Activated CD4-positive, alpha-beta T cell treated with anti-CD3 and anti-CD28 coated beads, Interleukin-2, amount 10 ng/mL, durations not matched to agents 7 days and 5 days (primary cell): ENCODE measurements at places on chromosomes 16 and 17.

- no peak for DNase-seq
These were observed 18.1 kb downstream of the KCNJ2 start for GRCh38 chr17:70187383-70187782.

GRCh38 chr16:56851671-56852400 is 13.2 kb upstream of the SLC12A3 start:
- no peak for DNase-seq

DNA sequence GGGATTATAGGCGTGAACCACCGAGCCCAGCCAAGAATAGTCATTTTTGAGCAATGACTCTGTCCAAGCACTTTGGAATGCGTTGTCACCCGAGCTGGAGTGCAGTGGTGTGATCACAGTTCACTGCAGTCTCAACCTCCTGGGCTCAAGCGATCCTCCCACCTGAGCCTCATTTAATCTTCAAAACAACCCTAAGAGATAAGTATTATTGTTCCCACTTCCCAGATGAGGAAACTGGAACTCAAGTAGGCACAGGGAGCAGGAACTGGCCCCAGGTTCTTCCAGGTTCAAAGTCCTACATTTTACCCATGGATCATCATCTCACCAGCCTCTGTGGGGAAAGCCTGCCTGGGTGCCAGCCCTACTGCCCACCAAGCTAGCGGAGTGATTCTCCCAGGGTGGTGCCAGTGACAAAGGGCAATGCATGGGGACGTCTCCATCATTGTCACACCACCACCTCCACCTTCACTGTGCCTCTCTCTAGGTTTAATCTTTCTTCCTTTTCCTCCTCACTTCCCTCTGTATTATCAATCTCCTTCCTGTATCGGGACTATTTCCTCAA is 11.3 kb upstream of the RNF157 start:
- no peak for DNase-seq

GRCh38 chr16:66147291-66147690 is 219.2 kb upstream of the CDH5 start:
- no peak for DNase-seq

- DNase-seq = no peak
These were observed 80.7 kb upstream of the SDK2 start for GRCh38 chr17:73724990-73725389.

- no peak for DNase-seq
These were observed 76.4 kb downstream of the GPR139 start for GRCh38 chr16:19997264-19997663.

DNA sequence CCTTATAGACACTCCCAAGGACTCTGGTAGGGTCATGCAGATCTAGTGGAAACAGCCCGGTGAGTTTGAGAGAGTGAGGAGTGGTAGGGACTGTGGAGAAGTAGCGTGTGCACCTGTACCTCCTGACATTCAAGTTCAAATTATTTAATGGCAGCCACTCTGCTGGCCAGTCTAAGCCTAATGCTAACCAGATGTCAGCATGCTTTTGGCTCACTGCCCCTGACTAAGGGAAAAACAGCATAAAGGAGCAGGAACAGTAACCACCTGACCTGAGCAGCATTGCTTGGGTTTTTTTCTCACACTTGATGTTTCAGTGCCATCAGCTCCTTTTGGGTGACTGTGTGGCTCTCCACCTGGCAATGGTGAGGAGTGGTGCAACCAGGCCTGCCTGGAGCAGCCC is 23.8 kb upstream of the SLC12A3 start:
- no peak for DNase-seq

- DNase-seq = peak; percentile 25
These were observed at the start of gene HYDIN for GRCh38 chr16:71230122-71230845. Gene HYDIN, minus strand, starts transcription at chr16:71230722. Its CDS starts 43,827 bp downstream, at chr16:71186895.

DNA sequence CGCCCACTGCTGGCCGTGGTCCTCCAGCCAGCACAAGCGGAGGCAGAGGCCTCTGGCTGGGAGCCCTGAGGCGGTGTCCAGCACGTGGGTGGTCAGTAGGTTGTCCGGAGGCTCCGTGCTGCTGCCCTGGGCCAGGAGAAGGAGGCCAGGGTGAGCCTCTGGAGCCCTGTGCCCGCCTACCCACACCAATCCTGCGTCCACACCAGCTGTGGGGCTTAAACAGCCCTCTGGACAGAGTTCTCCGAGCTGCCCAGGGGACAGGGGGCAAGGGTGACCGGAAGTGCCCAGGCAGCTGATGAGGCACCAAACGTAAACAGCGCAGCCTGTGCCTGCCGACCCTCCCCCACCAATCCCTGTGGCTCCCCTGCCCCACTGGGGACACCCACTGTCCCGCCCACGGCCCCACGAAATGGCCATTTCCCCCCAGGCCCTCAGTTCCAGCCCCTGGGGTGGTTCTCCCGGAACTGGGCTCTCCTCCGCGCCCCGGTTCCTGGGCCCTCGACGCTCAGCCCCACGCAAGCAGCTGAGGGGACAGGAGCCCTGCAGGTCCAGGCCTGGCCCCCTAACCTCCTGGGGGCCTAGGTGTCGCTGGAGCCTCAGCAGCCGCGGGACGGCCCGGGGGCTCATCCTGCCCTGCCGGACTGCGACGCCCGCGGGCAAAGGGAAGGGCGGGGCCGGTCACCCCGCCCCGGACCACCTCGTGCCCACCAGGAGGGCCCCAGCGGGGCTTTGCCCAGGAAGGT is 27.9 kb upstream of the DBNDD1 start:
- DNase-seq = no peak

DNA sequence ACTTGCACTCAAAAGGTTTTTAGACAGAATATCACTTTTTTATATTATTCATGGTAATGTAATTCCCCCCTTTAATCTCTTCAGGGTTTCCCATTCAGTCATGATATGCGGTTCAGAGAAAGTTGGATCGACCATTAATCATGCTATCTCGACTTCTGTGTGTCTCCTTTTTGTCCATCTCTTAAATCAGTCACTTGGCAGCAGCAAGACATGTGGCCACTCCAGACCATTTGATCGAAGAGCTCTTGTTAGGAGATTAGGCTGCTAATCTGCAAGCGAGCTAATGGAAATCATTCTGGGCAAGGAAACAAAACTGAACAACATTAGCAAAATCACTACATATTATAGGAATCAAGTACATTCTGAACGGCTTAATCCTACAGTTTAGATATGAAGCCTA is 449.9 kb downstream of the WWOX start:
- no peak for DNase-seq

DNA sequence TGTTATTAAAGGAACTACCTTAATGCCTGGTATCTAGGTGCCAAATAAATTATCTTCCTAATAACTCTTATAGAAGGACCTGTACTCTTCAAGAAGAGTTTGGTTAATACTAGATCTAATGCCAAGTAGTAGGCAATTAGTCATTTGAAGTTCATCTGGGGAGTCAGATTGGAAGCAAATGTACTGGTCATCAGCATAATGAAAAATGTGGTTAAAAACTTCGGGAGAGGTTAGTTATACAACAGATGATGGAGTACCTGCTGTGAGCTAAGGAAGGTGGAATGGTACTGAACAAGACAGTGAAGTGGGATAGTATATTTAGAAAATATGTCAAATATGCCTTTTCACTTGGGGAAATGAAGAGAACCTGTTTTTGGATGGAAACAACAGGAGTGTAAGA is 49.2 kb downstream of the TNRC6A start:
- no peak for DNase-seq

GRCh38 chr16:722835-723633 is 2.1 kb downstream of the ANTKMT start:
- DNase-seq = no peak

DNA sequence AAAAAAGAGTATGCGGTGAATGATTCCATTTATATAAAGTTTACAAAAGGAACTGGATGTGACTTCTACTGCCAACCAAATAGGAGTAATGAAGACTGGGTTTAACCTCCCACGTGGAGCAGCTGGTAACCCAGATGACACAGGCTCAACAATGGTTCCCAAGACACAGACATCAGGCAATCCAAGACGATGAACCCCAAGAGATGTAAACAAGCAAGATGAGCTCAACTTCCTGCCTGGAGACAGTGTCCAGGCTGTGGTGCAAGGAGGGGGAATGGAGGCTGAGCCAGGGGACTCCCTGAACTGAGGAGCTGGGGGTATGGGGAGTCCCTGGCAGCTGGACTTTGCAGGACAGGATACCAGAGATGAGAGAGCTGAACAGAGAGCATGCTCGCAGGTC is 104.7 kb downstream of the LITAF start:
- no peak for DNase-seq

- DNase-seq = peak; percentile 76
These were observed 58.0 kb downstream of the PITPNC1 start for GRCh38 chr17:67435122-67435521.

DNA sequence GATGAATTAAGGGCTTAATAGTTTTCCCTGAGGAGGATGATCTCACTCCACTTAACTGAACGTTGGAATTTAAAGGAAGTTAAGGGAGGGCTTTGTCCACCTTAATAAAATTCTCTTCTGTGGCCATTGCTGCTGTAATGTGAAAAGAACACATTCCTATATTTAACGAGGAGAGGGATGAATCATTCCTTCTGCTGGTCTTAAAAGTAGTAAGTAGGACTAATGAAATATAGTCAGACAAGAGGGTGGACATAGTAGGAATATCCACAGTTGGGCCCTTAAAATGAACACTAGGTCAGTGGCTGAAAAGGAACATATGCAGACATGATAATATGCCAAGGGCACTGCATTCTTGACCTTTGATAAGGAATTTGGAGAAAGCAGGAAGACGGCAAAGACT is 405.6 kb downstream of the PMP22 start:
- DNase-seq = no peak

DNA sequence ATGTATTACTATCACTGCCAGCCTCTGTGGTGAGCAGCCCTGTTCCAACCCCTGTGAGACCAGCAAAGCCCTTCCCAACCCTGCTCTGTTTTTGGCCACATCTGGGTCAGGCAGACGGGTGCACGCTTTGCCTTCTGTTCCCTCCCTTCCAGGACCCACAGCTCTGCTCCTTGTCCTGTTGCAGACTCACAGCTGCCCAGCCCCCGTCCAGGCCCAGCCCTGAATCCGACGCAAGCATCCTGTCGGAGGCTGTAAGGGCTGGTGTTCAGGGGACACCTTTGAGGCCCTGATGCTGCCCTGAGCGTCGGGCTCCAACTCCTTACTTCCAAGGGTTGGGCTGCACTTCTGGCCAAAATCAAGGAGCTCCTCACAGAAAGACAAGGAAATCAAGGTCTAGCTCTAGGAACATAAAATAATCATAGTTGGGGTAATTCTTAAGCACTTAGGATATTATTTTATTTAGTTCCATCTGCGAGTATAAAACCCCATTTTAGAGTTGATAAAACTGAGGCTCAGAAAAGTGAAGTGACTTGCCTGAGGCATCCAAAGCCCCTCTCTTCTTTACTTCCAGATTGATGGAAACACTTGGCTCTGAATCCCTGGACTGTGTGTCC is 14.3 kb upstream of the SRCIN1 start:
- no peak for DNase-seq

- no peak for DNase-seq
These were observed 5.1 kb upstream of the CISD3 start for GRCh38 chr17:38725066-38725465.

DNA sequence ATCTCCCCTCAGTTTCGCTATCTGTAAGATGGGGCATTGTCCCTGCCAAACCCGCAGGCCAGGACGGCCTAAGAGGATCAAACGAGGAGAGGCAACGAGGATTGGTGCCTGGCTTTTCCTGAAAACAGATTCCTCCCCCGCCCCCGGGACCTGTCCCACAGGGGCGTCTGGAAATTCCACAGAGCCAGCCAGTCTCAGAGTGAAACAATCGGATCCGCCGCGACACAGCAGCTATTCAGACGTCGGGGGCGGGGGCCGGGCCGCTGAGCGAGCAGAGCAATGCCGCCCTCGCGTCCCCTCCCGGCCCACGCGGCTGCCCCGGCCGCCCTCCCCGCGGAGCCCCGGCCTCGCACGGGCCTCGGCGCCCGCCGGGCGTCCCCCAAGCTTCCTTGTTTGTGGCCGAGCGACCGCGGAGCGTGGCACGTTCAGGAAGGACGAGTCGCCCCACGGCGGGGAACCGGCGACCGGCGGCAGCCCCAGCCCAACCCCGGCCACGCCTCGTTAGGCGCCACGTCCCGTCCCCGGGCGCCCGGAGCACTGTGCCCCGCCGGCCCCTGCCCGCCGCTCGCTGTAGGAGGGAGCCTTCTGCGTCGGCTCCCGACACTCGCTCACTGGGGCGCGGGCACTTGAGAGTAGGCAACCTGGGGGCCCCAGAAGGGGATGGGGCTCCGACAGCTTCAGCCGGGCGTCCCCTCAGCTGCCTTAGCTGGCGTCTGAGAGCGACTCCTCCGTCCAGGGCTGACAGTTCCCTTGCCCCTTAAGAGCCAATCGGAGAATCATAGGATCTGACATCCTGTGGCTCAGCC is 29.6 kb upstream of the PHOSPHO1 start:
- DNase-seq = peak; percentile 39

DNA sequence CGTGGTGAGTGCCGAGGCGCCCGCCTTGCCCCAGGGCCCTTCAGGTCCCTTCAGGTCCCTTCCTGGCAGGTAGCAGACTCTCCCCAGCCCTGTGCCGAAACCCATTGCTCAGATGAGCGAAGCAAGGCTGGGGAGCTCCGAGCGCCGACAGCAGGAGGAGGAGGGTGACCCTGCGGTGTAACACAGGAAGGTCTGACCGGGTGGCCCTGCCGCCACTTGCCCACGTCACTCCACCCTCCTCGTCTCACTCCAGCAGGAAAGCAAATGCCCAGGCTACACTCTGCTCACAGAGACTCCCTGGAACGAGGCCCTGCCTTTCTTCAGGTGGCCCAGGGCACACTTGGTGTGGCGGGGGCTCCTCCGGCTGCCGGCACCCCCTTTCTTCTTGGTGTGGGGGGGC is 57.2 kb downstream of the ACTG1 start:
- DNase-seq = no peak

DNA sequence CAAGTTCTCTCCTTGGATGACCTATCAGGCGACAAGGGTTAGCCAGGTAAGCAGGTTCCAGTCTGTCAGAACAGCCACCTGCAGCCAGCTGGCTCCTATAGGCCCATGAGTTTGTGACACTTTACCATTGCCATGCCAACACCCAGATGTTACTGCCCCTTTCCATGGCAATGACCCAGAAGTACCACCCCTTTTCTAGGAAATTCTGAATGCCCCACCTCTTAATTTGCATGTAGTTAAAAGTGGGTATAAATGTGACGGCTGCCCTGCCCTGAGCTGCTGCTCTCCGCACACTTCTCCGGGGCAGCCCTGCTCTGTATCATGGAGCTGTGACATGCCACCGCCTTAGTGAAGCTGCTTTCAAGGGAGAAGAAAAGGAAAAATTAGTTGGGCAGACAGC is 10.0 kb upstream of the SECTM1 start:
- DNase-seq = no peak

GRCh38 chr16:46713634-46714033 is 24.2 kb downstream of the ORC6 start:
- DNase-seq = no peak

GRCh38 chr16:50354082-50354481 is 14.7 kb downstream of the BRD7 start:
- DNase-seq = no peak

- DNase-seq = no peak
These were observed 15.2 kb downstream of the MED24 start for GRCh38 chr17:40038882-40039513.
